ENCODE measurements at places on chromosomes 16 and 17.

- DNase-seq = no peak
Measured at GRCh38 chr16:48914070-48914469, 304.1 kb upstream of the N4BP1 start.

- no peak for DNase-seq
Measured at GRCh38 chr16:17171250-17172143, 299.3 kb downstream of the XYLT1 start.

DNA sequence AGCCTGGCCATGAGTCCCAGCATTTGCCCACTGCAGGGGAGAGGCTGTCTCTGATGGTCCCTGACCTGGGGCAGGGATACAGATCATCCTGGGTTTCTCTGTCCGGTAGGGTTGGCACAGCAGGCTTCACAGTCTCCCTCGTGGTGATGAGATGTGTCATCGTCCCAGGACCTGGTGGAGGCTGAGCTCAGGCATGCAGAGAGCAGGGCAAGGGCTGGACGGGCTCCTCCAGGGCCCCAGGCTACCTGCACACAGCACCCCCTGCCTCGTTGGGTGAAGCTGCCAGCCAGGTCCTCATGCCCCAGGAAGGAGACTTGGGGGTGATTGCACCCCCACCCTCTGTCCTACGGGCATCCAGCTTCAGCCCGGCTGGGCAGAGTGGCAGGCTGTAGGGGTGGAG lies 155.8 kb upstream of the GSE1 start:
- DNase-seq = no peak

DNA sequence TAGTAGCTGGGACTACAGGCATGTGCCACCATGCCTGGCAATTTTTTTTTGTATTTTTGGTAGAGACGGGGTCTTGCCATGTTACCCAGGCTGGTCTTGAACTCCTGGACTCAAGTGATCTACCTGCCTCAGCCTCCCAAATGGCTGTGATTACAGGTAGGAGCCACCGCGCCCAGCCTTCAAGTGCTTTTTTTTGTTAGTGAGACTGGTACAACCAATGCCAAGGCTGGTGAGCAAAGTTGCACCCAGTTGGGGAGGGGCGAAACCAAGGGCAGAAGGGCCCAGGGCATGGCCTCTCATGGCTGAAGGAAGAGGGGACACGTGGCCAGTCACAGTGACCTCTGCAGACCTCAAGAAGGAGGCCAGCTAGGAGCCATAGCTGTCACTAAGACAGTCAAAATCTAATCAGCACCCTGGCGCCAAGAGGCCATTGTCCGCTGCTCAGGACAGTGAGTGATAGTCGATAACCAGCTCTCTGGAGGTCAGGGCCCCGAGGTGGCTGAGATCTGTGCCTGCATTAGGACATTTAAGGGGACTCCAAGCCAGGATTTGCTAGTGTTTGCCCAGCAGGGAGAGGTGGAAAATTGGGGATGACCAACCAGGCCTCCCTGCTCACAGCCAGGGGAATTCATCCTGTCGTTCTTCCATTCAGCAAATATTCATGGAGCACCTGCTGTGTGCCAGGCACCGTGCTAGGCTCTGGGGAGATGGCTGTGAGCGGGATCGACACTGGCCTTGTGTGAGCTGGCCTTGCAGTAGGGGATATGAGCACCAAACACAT lies 10.2 kb downstream of the IL4R start:
- DNase-seq = no peak

DNA sequence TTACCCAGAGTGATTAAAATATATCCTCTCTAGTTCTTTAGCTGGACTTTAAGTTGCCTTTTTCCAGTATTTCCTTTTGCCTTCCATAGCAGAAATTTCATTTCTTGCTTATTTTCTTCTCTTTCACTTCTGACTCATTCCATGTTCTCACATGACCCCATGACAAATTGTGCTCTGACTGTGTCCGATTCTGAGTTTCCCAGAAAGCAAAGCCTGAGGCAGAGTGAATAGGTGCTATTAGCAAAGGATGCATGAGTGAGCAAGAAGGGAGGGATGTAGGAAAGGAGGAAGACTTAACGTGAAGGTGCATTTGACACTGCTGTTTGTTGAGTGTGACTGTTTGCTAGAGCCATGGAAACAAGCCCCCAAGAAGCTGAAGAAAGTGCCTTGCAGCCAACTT lies 82.6 kb upstream of the CNTNAP4 start:
- DNase-seq = no peak

- DNase-seq = peak; percentile 75
Measured at GRCh38 chr17:30376621-30377452, 1.9 kb upstream of the CPD start.

DNA sequence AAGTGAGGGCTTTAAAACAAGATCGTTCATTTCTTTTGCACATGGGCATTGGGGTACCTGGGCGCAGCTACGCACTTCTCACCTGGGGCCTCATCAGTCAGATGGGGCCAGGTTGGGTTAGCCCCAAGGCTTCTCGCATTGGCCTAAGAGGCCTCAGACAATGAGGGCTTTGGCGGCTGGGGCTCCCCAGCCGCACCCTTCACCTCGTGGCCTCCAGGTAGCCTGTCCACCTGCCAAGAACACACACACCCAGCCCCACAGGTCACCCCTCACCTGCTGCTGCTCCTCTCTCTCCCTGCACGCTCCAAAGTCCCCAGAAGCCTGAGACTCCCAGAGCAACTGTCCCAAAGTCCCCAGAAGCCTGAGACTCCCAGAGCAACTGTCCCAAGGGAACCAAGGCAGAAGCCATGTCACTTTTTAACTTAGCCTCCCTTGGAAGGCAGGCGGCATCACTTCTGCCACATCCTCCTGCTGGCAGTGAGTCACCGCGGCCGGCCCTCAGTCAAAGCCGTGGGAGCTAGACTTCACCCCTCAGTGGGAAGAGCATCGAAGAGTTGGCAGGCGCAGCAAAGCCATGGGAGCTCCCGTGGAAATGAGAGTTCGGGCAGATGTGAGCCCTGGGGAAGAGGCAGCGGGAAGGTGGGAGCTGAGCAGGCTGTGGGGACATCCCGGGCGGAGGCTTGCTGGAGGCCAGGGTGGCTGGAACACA lies 78.9 kb upstream of the PLCG2 start:
- no peak for DNase-seq

DNA sequence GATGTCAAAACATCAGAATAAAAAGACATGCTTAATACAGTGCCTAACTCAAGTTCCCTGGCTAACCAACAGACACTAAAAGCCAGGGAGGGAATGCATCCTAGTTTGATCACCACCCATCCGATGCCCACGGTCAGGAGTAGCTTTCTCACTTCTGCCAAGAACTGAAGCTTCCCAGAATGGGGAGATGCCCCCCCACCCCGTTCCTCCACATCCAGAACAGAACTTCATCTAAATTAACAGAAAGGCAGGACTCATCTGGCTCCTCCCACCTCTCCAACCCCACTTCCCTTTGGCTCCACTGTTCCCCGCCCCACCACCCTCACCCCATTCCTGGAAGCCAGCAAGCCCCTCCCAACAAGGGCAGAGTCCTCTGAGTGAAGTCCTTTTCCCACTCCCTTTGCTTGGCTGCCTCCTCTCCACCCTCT lies 33.7 kb downstream of the GDE1 start:
- DNase-seq = no peak

DNA sequence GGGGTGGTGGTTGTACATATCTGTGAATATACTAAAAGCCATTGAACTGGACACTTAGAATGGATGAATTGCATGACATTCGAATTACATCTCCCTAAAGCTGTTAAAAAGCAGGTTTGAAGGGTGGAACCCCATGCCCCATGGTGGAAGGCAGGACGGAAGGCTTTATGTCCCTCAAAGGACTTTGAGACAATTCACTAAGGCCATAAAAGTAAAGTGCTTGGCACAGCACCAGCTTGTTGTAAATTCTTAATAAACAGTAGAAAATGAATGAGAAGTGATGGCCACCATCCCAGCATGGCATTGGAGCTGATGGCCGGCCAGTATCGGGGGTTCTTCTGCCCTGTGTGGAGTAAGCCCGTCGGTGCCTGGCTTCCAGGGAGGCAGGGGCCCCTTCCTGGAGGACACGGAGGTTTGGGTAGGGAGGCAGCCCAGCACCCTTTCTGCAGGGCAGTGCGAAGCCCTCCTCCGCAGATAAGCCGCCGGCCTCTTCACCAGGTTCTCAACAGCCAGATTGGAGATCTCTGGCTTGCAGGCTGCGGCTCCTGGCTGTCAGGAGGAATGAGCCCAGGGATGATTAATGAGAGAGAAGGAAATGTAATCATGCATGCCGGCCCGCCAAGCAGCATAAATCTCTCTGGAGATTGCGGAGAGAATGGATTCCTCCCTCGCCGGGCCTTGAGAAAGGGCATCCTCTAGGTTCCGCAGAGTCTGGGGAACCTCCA lies 346.9 kb downstream of the FOXL1 start:
- DNase-seq = no peak

DNA sequence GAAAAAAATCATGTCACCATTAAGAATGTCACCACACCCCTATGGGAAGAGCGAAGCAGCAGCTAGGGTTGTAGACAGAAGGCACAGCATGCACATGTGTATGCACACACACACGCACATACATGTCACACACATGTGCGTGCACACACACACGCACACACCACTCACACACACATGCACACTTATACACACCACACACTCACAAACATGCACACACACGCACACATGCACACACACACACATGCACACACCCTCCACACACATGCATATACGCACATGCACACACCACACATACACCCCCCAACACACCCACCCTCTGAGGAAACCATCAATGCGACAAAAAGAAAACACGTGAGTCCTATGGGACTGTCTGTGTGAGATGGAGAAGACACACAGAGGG lies 205.4 kb downstream of the ENGASE start:
- DNase-seq = no peak

DNA sequence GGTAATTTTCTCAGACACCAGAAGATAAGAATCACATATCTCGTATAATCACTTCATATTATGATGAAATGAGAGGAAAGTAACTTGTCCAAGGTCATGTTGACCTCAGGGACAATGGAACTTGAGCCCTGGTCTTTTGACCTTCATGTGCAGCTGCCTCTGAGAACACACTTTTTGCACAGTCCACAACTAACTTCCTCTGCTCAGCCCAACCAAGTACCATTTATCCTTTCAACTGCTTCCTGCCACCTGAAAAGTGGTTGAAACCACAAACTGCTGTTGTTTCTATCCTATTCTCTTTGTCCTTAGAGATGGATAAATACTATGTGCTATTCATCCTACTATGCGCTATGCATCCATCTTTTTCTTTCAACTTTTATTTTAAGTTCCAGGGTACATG lies 2.3 kb upstream of the CCL1 start:
- DNase-seq = no peak

DNA sequence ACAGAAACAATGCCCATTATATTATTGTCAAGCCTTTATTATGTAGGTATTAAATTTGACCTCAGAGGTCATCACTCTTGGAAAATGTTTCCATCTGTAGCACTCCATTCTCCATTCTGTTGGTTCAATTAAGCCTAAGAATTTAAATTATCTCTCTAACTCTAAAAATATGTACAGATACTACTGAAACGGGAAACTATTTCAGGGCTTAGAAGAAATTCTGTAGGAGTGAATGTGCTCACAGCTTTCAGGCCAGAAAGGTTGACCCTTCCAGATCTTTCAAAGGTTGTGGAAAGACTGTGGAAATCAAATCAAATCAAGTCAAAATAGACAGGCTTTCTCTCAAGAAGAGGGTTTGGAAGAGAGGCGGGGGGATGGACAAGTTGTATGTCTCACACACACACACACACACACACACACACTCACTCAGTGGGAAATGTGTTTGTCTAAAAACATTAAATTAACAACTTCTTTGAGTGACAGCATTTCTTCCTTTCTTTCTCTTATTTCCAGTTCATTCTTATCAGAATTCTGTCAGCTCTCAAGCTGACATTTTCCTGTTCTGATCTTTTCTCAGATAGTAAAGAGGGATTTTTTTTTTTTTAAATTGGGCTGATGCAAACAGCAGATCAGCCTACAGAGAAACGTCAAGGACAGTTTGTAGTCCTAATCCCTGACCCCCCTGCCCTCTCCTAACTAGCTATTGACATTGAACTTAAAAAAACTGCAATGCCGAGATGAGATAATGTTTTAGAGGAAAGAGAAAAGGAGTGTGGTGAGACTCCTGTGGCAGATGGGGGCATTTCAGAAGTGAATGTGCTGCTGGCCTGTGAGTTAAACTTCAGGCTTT lies 139.0 kb upstream of the ZFHX3 start:
- no peak for DNase-seq

DNA sequence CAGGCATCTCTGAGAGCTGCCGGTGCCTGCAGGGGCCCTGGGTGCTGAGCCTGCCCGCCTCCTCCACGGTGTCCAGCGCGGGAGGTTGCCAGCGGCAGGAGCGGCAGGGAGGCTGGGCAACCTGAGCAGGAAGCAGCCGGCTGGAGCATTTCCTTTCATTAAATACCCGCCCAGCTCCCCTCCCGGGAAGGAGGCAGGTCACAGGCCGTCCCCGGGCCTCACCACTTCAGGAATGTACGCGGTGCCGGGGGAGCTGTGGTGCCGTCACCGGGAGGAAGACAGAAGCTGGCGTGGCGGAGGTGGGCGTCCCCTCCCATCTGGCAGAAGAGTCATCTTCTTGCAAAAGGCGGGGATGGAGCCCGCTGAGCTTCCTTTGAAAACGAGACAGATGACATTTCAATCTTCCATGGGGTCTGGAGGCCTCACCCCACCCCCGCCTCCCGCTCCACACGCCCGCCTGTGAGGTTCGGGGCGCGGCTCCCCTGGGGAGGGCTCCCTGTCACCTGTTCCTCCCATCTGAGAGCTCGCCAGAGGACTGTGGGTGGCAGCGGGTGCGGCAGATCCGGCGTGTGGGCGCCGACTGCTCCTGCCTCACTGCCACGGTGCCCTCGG lies 16.0 kb downstream of the SOX8 start:
- DNase-seq = peak; percentile 82

GRCh38 chr16:51636920-51637769 lies 486.1 kb upstream of the SALL1 start:
- no peak for DNase-seq

DNA sequence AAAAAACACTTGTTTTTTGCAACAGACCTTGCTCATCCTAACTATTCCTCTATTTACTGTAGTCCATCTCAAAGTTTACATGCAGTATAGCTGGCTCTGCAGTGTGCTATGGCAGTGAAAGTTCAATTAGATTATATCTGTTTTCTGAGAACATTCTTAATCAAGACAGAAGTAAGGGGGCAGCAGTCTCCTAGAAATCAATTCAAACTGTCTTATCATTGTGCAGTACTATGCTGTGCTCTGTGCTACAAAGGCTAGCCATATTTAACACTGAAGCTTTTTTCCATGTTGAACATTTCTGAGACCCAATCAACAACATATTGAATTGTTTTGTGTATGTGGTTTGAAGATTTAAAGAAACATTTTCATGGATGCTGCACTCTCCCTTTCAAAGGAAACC lies 11.4 kb downstream of the NETO2 start:
- DNase-seq = no peak

DNA sequence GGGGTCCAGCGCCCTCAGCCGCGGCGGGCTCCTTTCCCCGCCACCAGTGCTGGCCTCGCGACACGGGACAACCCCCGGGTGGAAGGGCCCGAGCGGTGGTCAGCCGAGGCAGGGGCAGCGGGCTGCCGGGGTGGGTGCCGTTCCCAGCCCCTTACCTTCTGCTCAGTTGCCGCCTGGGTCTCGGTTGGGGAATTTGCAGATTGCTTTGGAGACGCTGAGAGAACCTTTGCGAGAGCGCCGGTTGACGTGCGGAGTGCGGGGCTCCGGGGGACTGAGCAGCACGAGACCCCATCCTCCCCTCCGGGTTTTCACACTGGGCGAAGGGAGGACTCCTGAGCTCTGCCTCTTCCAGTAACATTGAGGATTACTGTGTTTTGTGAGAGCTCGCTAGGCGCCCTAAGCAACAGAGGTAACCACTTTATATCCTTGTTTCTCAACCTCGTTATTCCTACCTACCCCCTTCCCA lies 381 bp downstream of the CTNS start:
- DNase-seq = no peak

GRCh38 chr17:74002241-74002640 lies 201.2 kb upstream of the RPL38 start:
- DNase-seq = no peak

GRCh38 chr17:36870720-36870999 lies 66.6 kb upstream of the LHX1 start:
- no peak for DNase-seq
